ENCODE measurements at places on chromosomes 6 and 20.

GRCh38 chr20:3235666-3236324 lies 3.2 kb downstream of the SLC4A11 start:
- no peak for DNase-seq

- peak; percentile 78 for DNase-seq
Measured at GRCh38 chr6:32622545-32623401, 14.4 kb upstream of the HLA-DQA1 start.

GRCh38 chr6:41729624-41730023 lies 5.8 kb downstream of the TFEB start:
- no peak for DNase-seq

- DNase-seq: peak; percentile 76
Measured at GRCh38 chr6:128491100-128491581, 29.3 kb downstream of the PTPRK start.

- DNase-seq: no peak
Measured at GRCh38 chr20:2874456-2874855, 1.2 kb downstream of the PTPRA start.

GRCh38 chr6:153032255-153032882 lies 29.9 kb upstream of the MTRF1L start:
- DNase-seq: peak; percentile 44

- no peak for DNase-seq
Measured at GRCh38 chr20:13037727-13038126, 29.0 kb downstream of the SPTLC3 start.

DNA sequence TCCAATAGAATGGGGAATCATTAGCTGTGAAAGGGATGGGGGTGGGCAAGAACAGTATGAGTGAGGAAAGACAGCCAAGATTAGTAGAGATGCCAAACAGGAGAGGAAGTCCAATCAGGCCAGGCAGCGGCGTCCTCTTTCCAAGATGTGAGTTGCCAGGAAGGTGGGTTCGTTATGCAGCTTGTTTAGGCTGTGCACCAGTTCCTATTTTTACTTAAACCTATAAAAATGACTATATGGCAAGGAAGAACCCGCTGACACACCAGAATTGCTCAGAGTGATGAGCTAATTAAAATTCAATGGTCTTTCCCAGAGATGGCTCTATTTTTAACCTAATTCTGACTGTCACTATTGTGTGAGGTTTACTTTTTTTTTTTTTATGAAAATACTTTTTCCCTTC lies 88.2 kb downstream of the SLC22A23 start:
- no peak for DNase-seq

DNA sequence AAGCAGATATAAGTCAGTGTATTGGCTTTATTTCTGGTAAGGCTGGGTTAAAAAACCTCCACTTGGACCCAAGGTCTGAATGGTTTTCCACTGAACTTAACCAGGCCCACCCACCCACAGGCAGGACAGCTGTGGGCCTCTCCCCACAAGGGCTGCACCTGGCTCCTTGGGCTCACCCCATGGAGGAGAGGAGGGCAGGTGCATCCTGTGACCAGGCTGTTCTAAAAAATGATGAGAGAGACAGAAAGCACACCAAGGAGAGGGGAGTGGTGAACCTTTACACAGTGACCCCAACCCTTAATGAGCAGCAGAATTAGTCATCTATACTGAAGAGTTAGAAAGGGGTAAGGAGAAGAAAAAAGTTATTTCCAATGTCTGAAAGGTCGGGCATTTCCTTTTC lies 34.5 kb upstream of the DUSP22 start:
- DNase-seq: no peak

DNA sequence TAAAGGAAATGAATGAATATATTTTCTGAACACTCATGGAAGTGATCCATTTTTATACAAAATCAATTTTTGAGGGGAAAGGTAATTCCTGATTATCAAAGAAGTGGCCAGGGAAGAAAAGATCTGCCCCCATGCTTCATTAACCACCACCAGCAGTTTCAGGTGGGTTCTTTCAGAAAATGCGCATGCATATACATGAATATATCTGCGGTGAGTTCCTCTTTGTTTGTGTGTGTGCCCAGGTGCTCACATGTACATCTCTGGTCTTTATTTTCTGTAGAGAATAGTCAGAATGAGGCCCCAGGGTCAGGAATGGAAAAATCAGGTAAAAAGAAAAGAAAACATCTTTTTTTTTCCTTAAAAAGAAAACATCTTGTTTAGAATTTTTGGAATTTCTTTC lies 88.4 kb downstream of the SGK1 start:
- no peak for DNase-seq

GRCh38 chr6:2916158-2916925 lies 13.2 kb upstream of the SERPINB9 start:
- no peak for DNase-seq

DNA sequence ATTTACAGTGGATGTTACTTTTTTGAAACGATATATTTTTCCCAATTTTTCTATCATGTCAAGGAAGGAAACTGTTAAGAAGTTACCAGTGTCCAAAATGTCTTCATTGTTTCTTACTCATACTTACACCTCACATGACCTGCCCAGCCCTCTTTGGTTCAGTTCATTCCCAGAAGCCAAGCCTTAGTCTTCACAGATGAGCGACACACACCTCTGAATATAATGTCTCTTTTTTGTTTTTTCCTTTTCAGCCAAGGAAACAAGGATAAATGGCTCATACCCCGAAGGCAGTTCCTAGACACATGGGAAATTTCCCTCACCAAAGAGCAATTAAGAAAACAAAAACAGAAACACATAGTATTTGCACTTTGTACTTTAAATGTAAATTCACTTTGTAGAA lies 225.2 kb downstream of the SMOC2 start:
- no peak for DNase-seq

DNA sequence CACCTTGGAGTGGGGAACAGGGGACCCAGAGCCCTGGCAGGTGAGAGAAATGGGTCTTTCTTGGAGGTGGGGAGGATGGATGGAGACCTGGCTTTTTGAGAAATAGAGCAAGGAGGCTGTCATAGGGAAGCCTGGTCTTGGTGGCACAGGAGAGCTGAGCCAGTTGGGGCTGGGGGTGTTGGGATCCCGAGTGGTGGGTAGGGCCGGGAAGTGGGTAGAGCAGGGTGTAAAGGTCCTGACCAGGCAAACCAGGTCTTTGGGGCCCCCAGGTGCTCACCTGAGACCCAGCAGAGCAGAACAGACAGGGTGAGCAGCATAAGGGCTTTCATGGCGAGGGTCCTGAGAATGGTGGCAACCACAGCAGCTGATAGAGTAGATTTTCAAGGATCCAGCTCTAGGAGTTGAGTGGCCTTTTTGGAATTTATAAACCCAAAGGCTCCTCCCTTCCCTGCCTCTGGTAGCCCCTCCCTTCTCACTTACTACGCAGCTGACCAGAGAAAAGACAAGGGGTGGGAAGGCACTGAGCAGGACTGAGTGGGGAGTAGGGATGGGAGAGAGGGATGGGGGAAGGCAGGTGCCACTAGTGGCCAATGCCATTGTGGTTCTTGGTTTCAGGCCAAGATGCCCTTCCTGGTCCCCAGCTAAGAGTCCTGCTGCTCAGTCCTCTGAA lies at the start of gene LY6G6C:
TSS of gene LY6G6C (minus strand) at position 396 of the 670 bp plus-strand sequence. CDS start at position 329, 67 bp downstream.
- DNase-seq: no peak

DNA sequence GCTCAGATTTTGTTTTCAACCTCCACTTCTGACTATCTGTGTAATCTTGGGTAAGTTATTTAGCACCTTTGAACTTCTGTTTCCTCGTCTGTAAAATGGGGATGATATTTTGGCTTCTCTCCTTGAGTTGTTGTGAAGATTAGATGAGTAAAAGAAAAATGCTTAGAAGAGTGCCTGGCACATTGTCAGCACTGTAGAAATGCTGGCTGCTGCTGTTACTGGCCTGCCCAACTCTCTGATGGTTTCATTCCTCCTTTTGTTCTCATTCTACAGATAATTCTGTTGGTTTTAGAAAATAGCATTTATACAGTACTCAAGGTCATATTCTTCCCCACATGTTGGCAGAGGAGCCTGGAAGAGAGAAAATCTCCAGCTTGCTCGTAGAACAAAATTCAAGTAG lies 547.2 kb upstream of the JAG1 start:
- DNase-seq: no peak

- DNase-seq: no peak
Measured at GRCh38 chr20:8033151-8033841, 13.7 kb upstream of the TMX4 start.

DNA sequence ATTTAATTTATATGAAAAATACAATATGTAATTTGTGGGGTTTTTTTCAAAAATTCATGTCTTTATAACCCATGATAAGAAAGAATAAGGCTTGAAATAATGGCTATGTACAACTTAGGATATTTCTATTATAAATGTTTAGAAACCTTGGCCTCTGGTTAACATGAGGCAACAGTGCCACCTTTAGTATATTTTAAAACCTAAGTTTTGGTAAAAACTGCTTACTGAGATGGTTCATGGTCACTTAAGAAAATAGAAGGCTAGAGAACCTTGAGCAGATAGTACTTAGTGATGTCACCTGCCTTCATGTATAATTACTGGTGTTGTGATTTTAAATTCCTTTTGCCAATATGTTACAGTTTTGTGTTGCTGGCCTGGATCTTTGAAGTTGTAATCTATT lies 176.4 kb downstream of the ADGB start:
- peak; percentile 16 for DNase-seq

DNA sequence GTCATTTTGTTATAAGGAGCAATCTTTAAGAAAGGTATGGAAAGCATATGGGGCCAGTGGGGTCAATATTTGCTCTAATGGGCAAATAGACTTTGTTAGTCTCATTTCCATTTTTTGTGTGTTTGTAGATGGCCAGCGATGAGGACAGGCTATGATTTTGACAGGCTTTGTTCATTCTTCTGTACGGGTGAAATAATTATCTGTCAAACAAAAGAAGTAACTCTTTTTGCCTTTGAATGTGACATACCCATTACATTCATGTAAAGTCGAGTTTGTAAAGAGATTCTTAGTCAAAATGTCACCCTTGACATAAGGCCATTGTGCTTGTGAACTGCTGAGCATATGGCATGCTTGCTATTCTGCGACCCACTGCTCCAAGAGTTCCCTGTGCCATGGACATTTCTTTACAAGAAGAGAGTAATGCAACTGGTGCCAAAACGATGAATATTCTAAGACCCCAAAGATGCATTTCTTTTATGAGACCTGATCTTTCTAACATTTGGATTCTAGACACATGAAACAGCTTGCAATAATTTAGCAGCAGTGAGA lies 38.2 kb upstream of the JAG1 start:
- no peak for DNase-seq

GRCh38 chr6:9481292-9482029 lies 933.4 kb downstream of the TFAP2A start:
- peak; percentile 19 for DNase-seq

GRCh38 chr6:30409184-30409583 lies 64.2 kb downstream of the RPP21 start:
- no peak for DNase-seq

DNA sequence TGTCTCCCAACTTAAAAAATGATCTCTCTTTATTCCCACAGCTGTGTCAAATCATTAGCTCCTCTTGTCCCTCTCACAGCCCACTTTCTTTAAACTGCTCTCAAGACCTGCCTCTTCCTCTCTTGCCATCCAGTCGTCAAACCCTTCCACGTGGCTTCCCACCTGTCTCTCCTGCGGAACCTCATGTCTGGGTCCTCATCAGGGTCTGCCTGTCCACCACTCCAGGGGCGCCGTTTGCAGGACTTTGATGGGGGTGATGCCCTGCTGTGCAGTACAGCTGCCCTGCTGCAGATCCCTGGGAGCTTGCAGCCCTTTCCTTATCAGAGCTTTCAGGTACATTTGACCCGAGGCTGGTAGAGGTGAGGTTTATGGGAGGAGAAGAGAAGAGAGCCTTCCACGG lies 114.8 kb downstream of the DHX35 start:
- DNase-seq: no peak

GRCh38 chr6:71967436-71967835 lies 81.1 kb downstream of the RIMS1 start:
- DNase-seq: no peak

DNA sequence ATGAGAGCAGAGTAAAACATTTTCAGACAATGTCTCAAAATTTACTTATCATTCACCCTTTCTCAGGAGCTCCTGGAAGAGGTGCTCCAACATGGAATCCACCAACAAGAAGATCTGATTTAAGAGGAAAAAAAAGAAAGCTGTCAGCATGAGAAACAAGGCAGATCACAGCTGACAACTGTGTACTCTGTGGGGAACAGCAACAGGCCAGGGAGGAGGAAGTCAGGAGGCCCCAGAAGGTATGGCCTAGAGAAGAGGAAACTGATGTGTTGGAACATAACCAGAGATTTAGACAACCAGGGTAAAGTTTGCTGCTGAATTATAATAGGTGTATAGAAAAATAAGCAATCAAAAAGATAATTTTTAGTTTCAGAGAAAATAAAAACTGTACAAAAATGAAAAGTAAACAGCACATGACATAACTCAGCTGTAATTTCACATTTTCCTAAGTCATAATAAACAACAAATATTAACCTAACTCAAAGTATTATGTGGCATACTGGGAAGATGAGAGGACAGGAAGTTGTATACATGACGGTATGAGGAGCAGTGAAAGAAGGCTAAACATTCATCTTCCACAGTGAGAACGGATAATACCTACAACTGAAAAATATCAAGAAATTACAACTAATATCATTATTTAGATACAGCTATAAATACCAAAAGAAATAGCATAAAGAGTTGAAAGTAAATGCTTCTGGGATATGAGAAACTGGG lies 113.6 kb upstream of the EMILIN3 start:
- DNase-seq: no peak

DNA sequence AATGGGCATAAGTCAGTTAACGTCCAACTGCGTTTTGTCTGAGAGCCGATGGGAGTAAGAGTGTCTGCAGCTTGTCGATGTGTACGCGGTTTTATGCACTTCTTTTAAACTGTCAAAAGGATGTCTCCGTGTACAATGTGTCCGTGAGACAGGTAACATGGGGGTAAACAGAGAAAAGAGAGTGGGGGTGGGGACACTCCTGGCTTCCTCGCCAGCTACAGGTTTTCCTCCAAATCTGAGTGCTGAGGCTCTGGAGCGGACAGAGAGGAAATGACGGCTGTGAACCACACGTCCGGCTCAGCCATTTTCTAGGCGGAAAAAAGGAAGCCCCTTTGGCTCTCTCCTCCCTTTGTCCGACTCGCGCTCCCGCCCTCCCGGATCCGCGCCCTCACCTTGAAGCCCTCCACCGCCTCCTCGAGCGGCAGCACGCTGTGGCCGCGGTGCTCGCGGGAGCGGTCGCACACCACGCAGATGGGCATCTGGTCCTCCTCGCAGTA lies 916 bp downstream of the TRIM27 start:
- DNase-seq: peak; percentile 50

- peak; percentile 56 for DNase-seq
Measured at GRCh38 chr6:53059648-53060589, 5.3 kb upstream of the FBXO9 start.

- DNase-seq: no peak
Measured at GRCh38 chr6:9224539-9224938, 789.2 kb upstream of the SLC35B3 start.

GRCh38 chr6:145829950-145830349 lies 15.4 kb upstream of the FBXO30 start:
- DNase-seq: no peak

GRCh38 chr6:7073821-7074525 lies 33.8 kb upstream of the RREB1 start:
- no peak for DNase-seq

GRCh38 chr6:17666646-17667045 lies 40.1 kb downstream of the NUP153 start:
- DNase-seq: no peak
